ENCODE measurements at places on chromosomes 1 and 21. TPM values are rescaled to one million over a fixed set of nuclear protein-coding genes. Genes with fewer than 3 reads are reported as not detected.
A peak's percentile ranks its signal among the peaks of the same experiment; 100 is the strongest.

Gene HDGF
- total RNA-seq = 61.6 TPM

DNA sequence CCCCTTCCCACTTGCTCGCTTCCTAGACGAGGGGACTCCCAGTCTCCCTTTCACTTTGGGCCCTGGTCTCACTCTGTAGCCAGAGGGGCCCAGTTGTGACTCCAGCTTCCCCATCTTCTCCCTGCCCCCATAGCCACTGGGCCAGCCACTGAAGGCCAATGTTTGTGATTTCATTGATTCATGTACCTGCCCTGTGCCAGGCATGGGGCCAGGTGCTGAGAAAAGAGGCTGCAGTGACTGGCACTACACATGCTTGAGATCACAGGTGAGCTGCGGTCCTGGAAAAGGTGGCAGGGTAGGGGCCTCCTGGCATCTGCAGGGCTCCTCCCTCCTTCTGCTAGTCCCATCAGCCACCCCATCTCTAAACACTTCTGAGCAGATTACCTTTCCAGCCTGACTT lies 345.3 kb upstream of the VAMP3 start:
- DNase-seq = no peak

DNA sequence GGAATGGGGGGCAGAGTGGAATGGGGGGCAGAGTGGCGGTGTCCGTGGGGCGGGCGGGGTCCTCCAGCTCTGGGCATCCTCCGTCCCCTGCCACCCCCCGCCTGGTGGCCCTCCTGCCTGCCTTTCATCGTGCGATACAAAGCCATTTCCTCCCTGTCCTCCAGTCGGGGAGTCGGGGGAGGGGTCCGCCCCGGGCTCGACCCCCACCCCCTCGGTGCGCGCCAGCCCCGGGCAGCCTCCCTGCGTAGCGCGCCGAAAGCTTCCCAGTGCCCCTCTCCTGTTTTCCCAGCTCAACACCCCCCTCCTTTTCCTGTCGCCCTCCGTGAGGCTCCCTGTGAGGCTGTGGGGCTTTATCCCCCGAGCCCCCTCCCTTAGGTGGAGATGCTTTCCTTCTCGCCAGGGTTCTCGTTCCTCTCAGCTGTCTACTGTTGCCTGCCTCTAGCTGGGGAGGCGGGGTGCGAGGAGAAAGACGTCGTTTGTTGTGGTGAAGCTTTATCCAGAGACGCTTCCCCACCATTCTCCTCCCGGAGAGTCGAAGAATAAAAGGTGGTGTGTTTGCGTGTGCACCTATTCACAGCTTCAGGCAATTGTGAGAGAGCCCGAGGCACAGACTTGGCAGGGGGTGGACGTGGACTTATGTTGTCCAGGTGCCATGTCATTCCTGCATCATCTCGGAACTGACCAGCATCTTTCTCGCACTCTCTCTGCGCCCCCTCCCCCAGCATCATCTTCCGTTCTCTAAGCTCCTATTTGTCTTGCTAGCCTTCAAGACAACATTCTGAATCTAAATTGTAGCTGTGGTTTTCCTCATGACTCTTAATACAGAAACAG lies 848 bp downstream of the DNM3 start:
- peak; percentile 41 for DNase-seq

- DNase-seq = no peak
These were observed 8.6 kb downstream of the LIX1L start for GRCh38 chr1:145949219-145949618.

DNA sequence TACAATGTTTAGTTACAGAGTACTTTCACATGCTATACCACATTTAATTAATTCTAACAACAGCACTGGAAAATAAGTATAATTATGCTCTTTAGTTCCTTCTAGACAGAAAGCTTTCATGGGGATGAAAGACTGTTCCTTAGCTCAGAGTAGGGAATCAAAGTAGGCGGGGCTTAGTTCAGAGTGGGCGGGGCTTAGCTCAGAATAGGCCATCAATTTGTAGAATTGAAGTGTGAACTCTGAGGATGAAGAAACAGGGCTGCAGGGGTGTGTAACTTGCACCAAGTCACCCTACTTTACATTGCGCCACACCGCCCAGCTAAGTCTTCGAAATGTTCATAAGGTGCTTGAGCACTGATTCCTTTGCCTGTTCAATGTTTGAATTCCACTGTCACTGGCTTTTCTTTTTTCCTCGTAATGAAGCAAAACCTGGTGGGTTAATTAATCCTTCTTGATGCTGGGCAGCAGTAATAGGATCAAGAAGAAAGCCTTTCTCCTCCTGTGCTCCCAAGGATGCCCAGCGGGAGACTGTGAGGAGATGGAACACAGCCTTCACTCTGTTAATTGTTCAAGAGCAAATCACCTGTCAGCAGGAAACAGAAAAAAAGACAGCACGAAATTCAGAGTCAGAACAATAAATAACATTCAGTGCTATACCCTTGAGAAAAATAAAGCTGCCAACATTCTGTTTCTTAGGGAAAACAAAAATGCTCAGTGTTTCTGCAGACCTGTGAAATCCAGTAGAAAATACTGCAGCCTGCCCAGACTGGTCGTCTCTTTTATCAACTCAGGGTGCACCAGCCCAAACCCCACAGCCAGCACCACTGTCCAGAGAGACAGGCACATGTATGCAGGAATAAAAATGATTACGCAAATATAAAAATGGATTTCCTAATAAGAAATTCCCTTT lies 66.5 kb upstream of the CAMK1G start:
- no peak for DNase-seq

GRCh38 chr1:41919764-41920397 lies 1.2 kb upstream of the HIVEP3 start:
- peak; percentile 78 for DNase-seq

DNA sequence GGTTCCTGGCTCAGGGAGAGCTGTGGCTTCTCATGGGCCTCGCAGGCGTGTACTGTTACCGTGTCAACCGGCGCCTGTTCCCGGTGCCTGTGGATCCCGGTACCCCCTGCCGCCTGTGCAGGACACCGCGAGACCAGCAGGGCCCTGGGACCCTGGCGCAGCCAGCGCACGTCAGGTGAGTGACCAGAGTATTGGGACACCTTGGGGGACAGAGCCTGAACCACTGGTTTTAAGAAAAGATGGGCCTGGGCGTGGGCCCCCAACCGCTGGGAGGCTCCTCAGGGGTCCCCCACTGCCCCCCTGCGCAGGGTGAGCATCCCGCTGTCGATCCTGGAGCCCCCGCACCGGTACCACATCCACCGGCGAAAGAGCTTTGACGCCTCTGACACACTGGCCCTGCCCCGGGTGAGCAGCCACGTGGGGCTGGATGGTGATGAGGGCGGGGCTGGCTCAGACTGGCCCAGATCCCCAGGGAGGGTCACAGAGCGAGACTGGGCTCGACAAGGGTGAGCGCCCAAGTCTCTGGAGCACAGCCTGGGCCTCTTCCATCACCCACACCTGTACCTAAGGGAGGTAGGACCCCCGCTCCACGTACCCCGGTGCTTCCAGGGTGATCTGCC lies 10.5 kb downstream of the MIIP start:
- no peak for DNase-seq
